ENCODE measurements at places on chromosomes 7 and 10.

GRCh38 chr7:74417419-74417971, 36.2 kb upstream of the GTF2IRD1 start:
- no peaks in the 10 kb centered on the region for H3K36me3 ChIP-seq
- DNase-seq = peak; percentile 39
- H3K4me3 ChIP-seq = no peak overlapping the region
- no peak overlapping the region for H3K27ac ChIP-seq
- H3K4me1 ChIP-seq = no peaks in the 10 kb centered on the region
- no peaks in the 10 kb centered on the region for H3K27me3 ChIP-seq

- no peaks in the 10 kb centered on the region for H3K27me3 ChIP-seq
- H3K36me3 ChIP-seq = no peaks in the 10 kb centered on the region
- DNase-seq = no peak
- no peak overlapping the region for H3K4me3 ChIP-seq
Measured at GRCh38 chr7:6231184-6231583, 41.2 kb downstream of the CYTH3 start.

DNA sequence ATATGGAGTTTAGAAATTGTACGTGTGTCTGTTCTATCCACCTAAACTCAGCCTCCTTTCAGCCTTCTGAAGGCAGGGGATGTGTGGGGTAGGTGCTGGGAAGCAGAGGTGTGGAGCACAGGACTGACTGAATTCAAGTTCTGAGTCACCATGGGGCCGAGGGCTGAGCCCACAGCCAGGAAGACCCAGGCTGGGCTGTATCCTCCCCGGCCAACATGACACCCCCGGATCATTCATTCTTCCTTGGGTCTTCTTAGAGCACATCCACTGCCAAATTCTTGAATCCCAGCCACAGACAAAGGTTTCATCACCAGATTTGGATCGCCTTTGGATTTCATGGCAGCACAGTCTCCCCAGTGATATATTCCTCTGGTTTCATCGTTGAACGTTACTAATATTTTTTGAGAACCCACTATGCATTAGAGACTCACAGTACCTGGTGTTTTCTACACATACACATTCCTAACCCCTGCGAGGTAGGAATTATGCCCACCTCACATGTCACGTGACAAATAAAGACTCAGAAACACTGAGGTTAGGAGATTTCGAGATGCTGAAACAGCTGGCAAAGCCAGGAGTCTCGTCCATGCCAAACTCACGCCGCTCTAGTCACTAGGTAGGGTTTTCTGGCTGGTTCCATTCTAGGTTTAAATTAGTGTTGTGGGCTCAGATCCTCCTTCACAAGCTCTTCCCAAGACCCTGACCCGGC, 26.9 kb downstream of the CCDC3 start:
- no peak overlapping the region for H3K4me3 ChIP-seq
- H3K27me3 ChIP-seq = no peaks in the 10 kb centered on the region
- no peak for DNase-seq
- H3K27ac ChIP-seq = peak overlapping the region; percentile 5

- H3K4me3 ChIP-seq = no peak overlapping the region
- no peaks in the 10 kb centered on the region for H3K27me3 ChIP-seq
- DNase-seq = no peak
- no peak overlapping the region for H3K27ac ChIP-seq
- no peaks in the 10 kb centered on the region for H3K36me3 ChIP-seq
Measured at GRCh38 chr7:151742713-151743480, 134.0 kb downstream of the PRKAG2 start.

- H3K4me3 ChIP-seq = no peak overlapping the region
- DNase-seq = no peak
- H3K27ac ChIP-seq = no peak overlapping the region
- no peaks in the 10 kb centered on the region for H3K4me1 ChIP-seq
- H3K27me3 ChIP-seq = no peaks in the 10 kb centered on the region
Measured at GRCh38 chr7:95375591-95376257, 20.5 kb downstream of the PON3 start.

DNA sequence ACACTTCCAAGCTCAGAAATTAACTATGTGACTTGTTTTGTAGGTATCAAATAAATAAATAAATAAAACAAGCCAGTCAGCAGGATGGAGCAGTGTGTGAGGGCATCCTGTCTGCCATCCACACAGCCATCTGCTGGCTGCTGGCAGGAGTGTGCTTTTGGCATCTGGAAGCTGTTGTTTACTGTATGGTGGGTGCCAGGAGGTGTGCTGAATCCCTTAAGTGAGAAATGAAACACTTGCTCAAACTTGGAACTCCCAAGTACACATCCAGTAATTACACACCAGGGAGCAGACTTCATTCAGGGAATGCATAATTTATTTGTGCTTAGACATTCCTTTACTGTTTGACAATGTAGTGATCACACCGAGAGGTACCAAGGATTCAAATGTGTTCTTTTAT, 16.9 kb upstream of the TAX1BP1 start:
- no peaks in the 10 kb centered on the region for H3K4me1 ChIP-seq
- no peak overlapping the region for H3K4me3 ChIP-seq
- H3K36me3 ChIP-seq = no peaks in the 10 kb centered on the region
- no peak overlapping the region for H3K27ac ChIP-seq
- DNase-seq = no peak
- no peaks in the 10 kb centered on the region for H3K27me3 ChIP-seq

DNA sequence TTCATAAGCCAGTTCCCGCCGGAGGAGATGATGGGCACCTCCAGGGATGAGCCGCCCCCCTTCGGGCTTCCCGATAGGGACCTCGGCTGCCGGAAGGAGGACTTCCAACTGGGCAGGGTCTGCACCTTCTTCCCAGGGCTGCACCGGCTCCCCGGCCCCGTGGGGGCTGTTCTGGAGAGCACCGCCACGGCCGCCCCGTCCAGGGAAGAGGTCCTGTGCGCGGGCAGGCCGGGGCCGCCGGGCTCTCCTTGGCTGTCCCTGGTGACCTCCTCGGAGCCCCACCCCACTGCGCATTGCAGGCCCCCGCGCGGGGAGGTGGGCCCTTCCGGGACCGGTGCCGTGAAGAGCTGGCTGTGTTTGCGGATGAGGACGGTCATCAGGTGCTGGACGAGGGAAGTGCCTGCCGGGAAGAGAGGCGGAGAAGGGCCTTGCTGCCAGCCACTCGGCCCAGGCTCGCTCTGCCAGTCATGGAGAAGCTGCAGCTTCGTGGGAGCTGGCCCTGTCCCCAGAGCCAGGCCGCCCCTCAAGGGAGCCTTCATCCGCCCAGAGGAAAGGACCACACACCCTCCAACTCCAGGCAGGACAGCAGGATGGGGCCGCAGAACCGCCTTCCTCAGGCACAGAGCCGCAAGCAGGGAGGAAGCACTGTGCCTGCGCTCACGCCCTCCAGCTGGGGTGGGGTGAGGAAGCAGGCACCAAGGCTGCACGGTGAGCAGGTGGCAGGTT, 144.4 kb downstream of the MAPK8 start:
- peaks cover 5% of the 10 kb centered on the region for H3K4me1 ChIP-seq
- H3K27ac ChIP-seq = no peak overlapping the region
- H3K4me3 ChIP-seq = no peak overlapping the region

- H3K4me3 ChIP-seq = no peak overlapping the region
- no peak overlapping the region for H3K27ac ChIP-seq
- no peaks in the 10 kb centered on the region for H3K4me1 ChIP-seq
Measured at GRCh38 chr10:25666276-25666675, 267.8 kb upstream of the MYO3A start.

DNA sequence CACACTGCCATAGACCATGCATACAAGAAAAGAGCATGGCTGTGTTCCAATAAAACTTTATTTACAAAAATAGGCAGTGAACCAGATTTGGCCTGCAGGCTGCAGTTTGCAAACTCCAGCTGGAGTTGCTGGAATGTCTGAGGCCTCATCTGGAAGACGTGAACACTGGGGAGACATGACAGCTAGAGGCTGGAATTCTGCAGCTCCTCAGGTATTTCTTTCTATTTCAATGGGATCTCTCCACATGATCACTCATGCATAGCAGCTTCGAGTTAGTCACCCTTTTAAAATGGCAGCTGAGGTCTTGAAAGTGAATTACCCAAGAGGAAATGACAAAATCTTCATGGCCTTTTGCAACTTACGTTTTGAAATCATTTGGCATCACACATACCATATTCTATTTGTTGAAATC, 52.6 kb upstream of the BET1 start:
- H3K27me3 ChIP-seq = no peaks in the 10 kb centered on the region
- no peak overlapping the region for H3K27ac ChIP-seq
- no peak for DNase-seq
- no peaks in the 10 kb centered on the region for H3K36me3 ChIP-seq
- no peaks in the 10 kb centered on the region for H3K4me1 ChIP-seq

DNA sequence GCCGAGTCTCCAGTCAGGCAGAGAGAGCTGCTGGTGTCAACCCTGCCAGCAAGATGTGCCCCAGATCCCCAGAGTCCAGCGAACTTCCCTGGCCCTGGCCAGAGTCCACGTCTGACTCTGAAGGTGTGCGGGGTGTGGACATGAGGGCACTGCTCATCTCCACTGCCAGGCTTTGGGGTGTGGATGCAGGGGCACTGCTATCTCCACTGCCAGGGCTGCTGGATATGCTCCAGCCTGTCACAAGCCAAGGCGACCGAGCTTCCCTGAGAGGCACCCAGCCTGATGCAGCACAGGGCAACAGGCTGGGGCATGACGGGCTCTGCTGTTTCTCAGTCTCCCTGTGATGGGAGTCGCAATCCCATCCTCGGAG, 596.8 kb downstream of the PTPRN2 start:
- no peaks in the 10 kb centered on the region for H3K36me3 ChIP-seq
- no peaks in the 10 kb centered on the region for H3K27me3 ChIP-seq
- H3K4me1 ChIP-seq = no peaks in the 10 kb centered on the region

DNA sequence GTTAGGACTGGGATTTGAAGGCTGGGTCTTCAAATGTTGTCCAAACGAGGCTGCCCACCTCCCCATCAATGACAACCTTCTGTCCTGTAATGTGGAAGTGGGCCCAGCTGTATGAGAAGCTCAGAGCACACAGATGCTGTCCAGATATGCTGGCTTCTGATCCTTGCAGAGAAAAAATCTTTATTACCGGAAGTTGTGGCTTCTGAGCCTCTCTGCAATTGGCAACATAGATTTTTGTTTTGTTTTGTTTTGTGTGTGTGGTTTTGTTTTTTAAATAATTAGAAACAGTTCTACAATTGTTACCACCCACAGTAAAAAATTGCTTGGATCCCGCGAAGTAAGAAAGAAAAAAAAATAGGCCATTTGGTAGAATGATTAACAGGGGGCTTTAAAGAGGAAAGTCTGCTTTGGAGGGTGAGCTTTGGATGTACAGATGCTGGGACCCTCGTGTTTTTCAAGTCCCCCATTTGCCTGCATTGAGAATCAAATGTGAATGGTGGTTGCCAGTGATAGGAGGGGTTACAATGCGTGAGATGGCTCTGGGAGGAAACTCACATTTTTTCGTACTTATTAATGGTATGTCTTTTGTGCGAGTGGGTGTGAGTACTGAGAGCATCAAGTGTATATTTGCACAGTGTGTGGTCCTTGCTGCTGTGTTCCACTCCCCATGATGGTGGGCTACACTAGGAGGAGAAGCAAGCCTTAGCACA, 153.2 kb downstream of the TCF7L2 start:
- H3K4me3 ChIP-seq = no peak overlapping the region
- no peak overlapping the region for H3K27ac ChIP-seq
- H3K27me3 ChIP-seq = no peaks in the 10 kb centered on the region
- no peak for DNase-seq

DNA sequence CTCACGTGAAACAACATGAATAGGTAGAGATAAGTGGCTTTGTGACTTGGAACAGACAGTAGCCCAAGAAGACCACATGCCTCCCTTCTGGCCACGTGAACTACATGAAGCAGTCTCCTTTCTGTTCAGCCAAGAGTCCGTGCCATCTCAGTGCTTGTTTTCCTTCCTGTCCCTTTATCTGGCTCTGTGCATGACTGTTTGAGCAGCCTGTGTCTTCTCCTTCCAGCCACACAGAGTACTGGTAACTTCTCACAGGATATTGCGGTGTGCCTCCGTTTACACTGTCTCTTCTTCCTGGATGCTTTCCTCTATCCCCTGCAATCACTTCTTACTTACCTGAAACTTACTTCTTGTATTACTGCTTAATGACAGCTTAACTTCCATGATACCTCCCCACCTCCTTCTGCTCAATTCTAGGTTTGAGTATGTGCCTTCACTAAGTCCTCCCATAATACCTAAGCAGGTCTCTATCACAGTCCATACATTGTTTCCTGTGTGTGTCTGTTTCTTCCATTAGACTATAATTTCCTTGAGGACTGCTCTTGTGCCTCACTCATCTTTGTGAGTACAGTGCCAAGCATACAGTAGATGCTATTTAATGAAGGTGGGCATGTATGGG, 748.7 kb downstream of the AUTS2 start:
- no peaks in the 10 kb centered on the region for H3K36me3 ChIP-seq
- peaks cover 4% of the 10 kb centered on the region for H3K4me1 ChIP-seq
- H3K4me3 ChIP-seq = no peak overlapping the region
- DNase-seq = no peak
- no peaks in the 10 kb centered on the region for H3K27me3 ChIP-seq

DNA sequence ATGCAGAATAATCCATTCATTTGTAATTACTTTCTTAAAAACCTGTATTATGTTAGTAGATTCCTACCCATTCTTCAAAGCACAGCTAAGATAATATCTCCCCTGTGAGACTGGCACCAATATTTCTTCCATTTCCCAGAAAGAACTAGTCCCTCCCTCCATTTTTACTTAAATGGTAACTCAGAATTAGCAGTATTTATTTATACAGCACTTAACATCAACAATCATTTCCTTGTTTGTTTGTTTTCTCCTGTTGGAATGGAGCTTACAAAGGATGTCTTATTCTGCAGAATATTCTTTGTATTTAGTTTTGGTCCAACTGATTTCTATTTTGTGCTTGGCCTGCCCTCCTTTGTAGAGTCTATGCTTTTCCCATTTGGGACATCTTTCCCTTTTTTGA, 32.1 kb upstream of the PTPN12 start:
- no peak overlapping the region for H3K27ac ChIP-seq
- no peak overlapping the region for H3K4me3 ChIP-seq
- H3K4me1 ChIP-seq = no peaks in the 10 kb centered on the region
- no peaks in the 10 kb centered on the region for H3K27me3 ChIP-seq
- no peak for DNase-seq

All from thymus (tissue), 14 donors.